Liver (tissue), 10 donors: ENCODE measurements at places on chromosomes 3 and 15. TPM values are rescaled to one million over a fixed set of nuclear protein-coding genes. Genes with fewer than 3 reads are reported as not detected.

DNA sequence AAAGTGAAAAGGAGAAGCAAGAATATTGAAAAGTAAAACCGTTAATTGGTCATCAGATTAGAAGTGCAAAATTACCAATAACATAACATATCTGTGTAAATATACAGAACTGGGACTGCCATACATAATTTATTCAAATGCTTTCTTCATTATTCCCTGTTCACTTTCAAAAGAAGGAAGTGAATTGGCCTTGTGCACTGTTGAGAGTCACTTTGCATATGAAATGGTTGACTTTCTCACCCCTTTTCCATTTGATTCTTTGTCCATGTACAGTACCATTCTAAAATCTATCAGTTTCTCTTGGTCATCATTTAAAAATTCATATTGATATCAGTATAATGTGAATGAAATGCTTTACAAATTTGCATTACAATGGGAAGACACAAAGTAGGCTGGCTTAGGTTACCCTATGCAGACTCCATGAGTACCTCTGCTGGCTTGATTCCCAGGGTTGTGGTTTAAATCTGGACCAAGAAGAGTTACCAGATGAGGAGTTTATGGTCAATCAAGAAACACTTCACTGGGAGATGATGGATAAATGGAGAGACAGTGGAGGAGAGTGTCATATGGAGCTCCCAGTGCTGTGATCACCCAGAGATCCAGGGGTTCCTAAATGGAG, 210.9 kb upstream of the TOPAZ1 start:
- no peak for DNase-seq

GRCh38 chr3:127730666-127731295, 58.0 kb downstream of the ABTB1 start:
- DNase-seq = no peak

- no peak for DNase-seq
These were observed 78.0 kb upstream of the PXYLP1 start for GRCh38 chr3:141153679-141153966.

- no peak for DNase-seq
These were observed 60.3 kb downstream of the STRIT1 start for GRCh38 chr3:155233213-155233612.

DNA sequence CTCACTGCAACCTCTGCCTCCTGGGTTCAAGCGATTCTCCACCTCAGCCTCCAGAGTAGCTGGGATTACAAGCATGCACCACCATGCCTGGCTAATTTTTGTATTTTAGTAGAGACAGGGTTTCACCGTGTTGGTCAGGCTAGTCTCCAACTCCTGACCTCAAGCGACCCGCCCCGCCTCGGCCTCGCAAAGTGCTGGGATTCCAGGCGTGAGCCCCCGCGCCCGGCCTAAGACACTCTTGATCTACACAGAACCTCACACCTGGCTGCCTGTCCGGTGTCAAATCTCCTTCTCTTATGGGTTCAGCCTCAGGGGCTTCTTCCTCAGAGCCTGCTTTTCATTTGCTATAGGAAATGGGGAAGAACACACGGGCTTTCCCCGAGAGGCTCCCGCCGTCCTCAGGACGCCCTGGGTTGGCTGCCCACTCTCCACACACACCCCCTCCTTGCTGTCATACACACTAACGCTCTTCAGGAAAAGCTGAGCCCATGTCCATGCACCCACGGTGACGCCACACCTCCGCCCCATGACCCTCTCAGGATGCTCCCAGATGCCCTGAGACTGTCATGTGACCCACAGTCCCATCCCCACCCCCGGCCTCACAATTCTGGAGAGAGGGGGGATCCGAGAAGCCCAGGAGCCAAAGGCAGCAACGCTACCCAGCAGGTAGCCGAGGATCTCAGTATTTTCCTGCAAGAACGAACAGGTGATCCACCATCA, 10.4 kb downstream of the TMEM44 start:
- no peak for DNase-seq

- DNase-seq = no peak
These were observed 46.6 kb downstream of the SPRED1 start for GRCh38 chr15:38299216-38299615.

- no peak for DNase-seq
These were observed 15.1 kb upstream of the RFTN1 start for GRCh38 chr3:16528581-16528993.

GRCh38 chr3:194561306-194561974, 71.8 kb downstream of the TMEM44 start:
- no peak for DNase-seq

GRCh38 chr3:111970376-111970775, 8.4 kb upstream of the ABHD10 start:
- no peak for DNase-seq

DNA sequence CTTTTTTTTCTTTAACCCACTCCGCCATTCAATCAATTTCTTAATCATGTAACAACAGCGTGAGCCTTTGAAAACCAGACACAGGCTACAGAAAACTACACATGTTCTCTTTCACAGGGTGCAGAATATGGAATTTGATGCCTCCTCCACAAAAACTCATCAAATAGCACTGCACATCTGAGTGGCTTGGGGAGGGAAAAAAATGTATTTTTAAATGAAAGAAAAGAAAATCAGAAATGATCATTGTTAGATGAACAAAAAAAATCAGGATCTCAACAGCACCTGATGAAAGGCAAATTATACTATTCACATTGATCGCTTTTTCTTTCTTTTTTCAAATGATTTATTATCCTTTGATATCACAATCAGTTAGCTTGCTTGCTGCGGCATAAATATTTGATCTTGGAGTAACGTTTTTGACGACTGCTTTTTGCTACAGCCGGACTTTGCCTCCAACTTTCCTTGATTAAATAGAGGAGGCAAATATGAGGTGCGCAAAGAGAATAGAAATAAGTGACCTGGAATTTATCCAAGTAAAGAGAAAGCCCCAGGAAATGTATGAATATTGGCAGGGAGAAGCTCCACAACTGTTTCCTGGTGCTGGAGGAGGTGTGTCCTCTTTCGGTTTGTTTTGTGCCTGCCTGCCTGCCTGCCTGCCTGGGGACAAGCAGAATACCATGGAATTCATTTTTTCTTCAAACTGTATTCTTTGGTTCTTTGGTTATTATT, 63.1 kb downstream of the EDEM1 start:
- DNase-seq = no peak

DNA sequence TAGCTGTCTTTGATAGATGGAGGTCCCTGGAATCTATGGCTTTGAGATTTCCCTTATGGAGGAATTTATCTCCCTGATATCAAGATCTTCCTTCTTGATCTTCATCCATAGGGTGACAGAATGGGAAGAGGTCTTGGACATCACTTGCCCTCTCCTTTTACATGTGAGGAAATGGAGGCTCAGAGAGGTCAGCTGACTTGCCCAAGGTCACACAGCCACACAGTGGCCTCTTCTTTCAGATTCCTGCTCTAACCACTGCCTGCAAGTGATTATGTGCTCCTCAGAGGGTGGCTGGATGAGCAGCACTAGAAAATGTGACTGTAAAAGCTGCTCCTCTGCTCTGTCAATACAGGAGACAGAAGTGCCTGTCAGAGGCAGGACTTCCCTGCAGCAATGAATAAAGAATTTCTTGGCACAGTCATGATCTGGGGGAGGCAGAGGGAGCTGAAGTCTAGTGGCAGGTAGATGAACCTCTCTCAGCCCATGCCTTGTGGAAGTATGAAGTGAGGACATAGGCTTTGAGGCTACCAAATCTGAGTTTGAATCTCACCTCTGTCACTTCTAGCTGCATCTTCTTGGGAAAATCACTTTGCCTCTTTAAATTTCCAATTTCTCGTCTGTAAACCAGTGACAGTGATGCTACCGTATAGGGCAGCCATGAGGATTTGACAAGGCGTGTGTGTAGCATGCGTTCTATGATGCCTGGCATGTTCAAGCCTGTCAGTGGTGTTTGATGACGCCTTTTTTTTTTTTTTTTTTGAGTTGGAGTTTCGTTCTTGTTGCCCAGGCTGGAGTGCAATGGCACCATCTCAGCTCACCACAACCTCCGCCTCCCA, 12.0 kb downstream of the SSUH2 start:
- DNase-seq = no peak

- no peak for DNase-seq
These were observed 283.0 kb upstream of the PLSCR5 start for GRCh38 chr3:146888176-146888575.

DNA sequence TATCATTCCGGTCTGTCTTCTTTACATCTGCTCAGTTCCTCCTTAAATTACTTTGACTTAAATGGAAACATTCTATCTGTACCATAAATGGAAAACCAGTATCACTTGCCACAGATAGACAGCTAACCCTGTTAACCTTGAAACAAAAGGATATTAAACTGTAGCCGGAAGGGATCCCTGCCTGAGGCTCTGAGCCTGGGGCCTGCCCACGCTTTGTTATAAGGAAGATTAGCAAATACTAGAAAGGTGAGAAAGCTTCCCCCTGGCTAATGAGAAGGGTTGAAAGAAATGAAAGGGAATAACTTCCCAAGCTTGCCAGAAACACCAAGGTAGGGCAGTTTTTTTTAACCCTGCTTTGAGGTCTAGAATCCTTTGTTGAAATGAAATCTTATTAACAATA, 927.6 kb downstream of the FHIT start:
- no peak for DNase-seq

DNA sequence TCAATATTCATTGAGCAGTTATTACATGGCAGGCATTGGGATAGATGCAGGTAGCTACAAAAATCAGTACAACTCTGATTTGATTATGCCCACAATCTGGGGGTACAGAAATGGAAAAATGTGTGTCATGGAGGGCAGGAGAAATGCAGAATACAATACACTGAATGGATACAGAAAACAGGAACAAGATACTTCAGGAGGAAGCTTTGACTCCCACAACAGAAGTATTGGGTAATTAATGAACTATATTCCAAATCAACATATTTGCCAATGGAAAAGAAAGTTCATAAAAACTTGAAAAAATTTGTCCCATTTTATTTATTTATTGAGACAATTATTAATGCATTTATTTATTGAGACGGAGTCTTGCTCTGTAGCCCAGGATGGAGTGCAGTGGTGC, 207.0 kb downstream of the SUCLG2 start:
- no peak for DNase-seq

DNA sequence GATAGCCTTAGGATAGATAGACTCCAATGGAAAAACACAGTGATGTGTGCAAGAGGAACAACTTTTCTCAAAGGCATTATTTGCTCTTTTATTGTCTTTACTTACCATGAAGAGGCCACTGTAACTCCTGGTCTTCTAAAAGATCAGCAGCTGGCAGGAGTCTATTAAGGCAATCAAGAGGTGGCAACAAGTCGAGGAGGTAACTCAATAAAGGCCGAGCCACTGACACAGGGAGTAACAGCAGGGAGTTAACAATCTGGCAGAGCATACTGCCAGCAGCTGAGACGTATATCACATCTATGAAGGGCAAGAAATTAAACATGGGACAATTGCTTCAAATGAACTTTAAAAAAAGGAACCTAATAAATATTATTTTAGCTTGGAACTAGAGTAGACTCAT, 106.2 kb downstream of the HERC1 start:
- DNase-seq = no peak

DNA sequence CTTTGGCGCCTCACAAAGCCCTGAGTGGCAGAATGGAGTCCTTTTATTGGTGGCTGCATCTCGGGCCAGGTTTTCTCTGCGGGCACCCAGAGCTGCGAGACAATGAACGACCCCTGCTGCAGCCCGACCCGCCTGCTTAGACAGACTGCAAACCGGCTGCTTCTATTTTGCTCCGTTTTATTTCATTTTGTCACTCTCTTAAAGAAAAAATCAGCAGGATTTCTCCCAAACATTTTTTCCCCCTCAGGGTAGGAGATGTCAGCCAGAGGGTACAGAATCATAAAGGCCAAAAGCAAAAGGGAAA, 64.8 kb downstream of the OXNAD1 start:
- DNase-seq = no peak

IL1RAP gene
- total RNA-seq = 230 TPM

C15orf62 gene
- total RNA-seq = 0.19 TPM

MUSTN1 gene
- total RNA-seq = 0.25 TPM

CSPG4 gene
- 1.5 TPM for total RNA-seq

GP9 gene
- total RNA-seq = not detected

RTP1 gene
- total RNA-seq = not detected

ACSBG1 gene
- 3.8 TPM for total RNA-seq
